ENCODE measurements at places on chromosomes 16 and 17. TPM values are rescaled to one million over a fixed set of nuclear protein-coding genes. Genes with fewer than 3 reads are reported as not detected.

DNA sequence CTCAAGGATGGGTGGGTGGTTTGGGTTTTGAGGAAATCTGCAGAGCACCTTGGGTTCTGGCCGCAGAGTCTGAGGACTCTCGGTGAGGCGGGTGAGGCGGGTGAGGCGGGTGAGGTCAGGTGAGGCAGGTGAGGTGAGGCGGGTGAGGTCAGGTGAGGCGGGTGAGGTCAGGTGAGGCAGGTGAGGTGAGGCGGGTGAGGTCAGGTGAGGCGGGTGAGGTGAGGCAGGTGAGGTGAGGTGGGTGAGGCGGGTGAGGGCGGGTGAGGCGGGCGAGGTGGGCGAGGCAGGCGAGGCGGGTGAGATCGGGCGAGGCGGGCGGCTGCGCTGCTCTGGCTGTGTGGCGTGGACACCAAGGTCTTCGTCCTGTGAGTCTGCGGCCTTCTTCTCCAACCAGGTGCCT, 24.1 kb upstream of the RPL13 start:
- no peak for DNase-seq

GRCh38 chr17:69761011-69761410, 314.0 kb upstream of the KCNJ16 start:
- DNase-seq = no peak

DNA sequence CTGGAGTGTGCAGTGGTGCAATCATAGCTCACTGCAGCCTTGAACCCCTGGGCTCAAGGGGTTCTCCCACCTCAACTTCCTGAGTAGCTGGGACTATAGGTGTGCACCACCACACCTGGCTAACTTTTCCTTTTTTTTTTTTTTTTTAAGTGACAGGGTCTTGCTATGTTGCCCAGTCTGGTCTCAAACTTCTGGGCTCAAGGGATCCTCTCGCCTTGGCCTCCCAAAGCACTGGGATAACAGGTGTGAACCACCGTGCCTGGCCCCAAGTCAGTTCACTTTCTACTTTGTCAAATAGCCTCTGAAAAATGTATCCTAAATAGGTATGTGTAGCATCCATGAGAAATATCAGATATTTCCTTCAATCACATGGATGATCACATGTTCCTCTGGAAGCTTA, 9.9 kb upstream of the NFAT5 start:
- no peak for DNase-seq

RPS6KB1 gene
- 48.7 TPM for total RNA-seq

GRCh38 chr16:54412037-54412436, 125.5 kb upstream of the IRX3 start:
- DNase-seq = no peak

DNA sequence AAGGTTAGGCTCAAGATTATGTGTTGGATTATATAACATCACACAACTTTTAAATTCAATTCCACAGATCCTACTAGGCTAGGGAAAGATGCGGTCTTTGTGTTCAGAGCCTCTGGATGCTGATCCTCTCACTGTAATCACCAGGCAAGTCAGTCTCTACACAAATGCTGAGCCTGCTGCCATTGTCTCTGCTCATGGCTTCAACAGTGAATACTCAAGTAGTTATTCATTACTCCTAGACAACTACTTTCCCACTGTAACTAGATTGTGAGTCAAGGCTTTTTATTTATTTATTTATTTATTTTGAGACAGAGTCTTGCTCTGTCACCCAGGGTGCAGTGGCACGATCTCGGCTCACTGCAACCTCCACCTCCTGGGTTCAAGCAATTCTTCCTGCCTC, 15.8 kb upstream of the NDUFAB1 start:
- no peak for DNase-seq
